AG10803 (cell line): ENCODE measurements at places on chromosomes 12 and 14.

DNA sequence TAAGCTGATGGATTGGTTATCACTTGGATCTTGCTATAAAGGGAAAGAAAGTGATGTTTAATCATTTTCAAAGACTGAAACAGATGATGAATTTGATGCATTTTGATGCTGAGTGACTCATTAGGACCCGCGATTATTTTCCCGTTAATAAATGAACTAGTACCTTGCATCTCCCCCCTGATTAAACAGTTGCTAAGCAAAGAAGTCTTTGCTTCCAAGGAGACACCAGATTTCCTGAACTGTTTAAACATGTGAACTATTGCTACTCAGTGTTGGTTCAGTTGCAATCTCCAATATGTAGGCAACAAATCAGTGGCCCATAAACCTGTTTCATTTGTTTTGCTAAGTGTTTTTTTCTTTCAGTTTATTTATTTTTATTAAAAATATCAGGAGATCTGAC, 375.2 kb downstream of the AACS start:
- no peak for DNase-seq

DNA sequence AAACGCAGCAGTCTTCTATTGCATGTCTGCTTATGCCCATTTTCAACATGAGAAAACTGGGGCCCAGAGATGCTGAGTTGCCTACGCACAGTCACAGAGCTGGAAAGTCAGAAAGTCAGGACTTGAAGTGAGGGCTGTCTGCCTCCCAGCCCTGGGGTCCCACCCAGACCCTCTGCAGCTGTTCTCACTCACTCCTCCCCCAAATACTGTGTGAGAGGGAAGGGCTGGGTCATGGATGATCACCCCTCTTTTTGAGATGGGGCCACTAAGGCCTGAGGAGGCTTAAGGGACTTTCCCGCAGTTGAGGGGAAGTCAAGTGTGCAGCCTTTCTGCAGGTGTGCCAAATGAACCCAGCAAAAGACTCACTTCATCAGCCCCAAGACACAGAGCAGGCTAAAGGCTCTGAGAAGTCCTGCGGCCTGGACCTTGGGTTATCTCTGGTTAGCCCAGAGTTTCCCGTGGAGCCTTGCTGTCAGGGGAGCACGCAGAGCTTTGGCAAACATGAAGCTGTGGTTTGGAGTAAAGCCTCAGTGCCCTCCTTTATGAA, 18.7 kb downstream of the DTX1 start:
- no peak for DNase-seq

GRCh38 chr12:104957719-104958000, 430 bp downstream of the SLC41A2 start:
- no peak for DNase-seq

GRCh38 chr12:116164250-116165035, 113.0 kb downstream of the MED13L start:
- DNase-seq, result no peak

DNA sequence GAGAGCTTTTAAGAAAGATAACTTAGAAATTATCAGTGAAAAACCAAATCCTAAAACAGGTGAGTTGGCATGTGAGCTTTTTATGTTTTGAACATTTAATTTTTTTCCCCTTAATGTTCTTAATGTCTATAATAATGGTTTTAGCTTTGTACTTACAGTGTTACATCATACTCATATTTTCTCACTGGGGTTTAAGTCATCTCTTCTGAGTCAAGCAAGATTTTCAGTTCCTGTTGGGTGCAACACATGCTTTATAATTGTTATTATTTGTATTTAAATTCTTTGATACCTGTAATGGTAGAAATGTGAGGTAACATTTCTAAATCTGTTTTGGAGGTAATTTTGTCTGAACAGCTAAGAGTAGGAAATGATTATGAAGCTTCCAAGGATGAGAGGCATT, 113.0 kb downstream of the PLEKHA5 start:
- DNase-seq, result no peak

DNA sequence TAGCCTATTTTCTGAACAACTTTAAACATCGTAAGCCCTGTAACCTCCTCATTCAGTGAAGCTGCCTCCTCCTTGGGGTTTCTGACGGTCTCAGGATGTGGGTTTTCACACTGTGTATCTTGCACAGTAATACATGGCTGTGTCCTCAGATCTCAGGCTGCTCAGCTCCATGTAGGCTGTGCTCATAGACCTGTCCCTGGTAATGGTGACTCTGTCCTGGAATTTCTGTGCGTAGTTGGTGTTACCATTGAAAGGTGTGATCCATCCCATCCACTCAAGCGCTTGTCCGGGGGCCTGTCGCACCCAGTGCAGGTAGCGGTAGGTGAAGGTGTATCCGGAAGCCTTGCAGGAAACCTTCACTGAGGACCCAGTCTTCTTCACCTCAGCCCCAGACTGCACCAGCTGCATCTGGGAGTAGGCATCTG, 980.5 kb downstream of the TMEM121 start:
- no peak for DNase-seq

DNA sequence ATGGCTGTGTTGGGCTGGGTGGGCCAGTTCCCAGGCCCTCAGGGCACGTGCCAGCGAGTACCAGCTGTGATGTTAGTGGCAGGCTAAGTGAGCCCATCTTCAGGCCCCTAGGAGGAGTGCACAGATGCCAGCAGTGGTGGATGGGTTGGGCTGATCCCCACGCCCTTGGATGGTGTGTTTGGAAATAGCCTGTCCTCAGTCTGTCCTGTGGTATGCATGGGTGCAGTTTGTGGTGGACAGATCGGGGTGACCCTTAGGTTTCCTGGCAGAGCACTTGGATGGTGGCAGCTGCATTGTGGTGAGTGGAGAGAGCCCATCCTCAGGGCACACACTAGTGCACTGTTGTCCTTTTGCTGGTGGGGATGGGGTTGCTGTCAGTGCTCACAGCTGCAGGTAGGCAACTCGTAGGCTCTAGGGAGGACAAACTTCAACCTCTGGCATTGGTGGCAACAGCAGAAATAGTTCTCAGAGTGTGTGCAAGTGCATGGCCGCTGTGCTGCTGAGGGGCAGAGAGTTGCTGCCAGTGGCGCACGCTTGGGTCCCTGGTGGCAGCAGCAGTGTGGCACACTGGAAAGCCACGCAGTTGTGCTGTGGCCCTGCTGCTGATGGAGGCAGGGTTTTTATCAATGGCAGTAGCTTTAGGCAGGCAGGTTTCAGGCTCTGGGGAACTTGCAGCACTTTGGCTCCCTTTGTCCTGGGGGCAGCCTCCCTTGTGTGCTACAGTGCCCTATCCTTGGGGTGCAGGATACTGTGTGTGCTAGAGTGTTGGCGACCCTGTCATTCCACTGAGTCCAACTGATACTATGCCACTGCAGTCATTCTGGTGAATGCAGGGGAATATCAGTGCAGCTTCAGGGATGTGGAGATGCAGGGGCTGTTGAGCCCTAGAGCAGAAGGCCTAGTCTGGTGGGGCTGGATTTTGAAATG, 65.5 kb downstream of the FBXO33 start:
- no peak for DNase-seq

- no peak for DNase-seq
Observed at GRCh38 chr12:4810219-4810671, 90.0 kb downstream of the GALNT8 start.

DNA sequence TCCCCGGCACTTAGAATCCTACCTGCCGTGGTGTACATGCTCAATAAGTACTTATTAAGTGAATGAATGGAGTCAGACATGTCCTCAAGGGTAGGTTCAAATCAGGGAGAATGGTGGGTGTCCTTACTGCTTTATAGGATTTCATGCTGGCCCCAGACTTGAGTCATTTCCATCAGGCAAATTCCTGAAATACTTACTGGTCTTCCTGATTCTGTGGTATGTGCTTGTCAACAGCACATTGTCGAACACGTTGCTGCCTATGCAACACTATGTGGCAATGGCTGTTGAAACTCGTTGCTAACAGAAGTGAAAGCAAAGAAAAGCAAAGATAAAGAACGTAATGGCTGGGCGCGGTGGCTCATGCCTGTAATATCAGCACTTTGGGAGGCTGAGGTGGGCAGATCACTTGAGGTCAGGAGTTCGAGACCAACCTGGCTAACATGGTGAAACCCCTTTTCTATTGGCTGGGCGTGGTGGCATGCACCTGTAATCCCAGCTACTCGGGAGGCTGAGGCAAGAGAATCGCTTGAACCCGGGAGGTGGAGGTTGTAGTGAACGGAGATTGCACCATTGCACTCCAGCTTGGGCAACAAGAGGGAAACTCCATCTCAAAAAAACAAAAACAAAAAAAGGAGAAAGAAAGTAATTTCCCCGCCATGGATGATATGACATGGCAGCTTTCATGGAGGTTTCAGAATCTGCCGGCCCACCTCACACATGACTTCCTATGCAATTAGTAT, 214.9 kb downstream of the ZFP36L1 start:
- DNase-seq, result peak; percentile 99

DNA sequence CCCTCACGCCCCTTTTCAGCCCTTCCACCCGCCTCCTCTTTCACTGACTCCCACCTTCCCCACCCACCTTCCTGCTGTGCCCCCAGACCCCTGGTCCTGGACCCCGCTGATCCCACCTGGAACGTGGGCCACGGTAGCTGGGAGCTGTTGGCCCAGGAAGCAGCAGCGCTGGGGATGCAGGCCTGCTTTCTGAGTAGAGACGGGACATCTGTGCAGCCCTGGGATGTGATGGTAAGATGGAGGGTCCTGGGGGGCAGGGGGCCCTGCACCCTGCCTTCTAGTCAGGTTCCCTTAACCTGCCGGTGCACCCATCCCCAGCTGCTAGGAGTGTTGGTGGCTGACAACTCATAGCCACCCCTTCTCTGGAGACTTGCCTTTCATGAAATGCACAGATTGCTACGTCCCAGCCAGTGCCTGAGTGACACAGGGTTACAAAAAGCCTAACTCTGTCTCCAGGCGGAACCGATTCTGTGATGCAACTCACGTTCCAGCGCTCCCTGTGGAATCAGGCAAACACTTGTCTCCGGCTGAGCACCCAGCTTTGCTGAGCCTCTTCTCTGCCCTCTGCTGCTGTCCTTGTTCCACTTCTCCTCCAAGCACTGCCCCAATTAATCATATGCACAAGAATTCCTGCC, 15.0 kb upstream of the OAS2 start:
- DNase-seq, result no peak

GRCh38 chr12:57005980-57006808, at the start of gene ZBTB39:
Gene ZBTB39, minus strand, starts transcription at chr12:57006546. Its CDS starts 1,629 bp downstream, at chr12:57004917.
- peak; percentile 53 for DNase-seq

GRCh38 chr12:113222730-113223531, 1.7 kb downstream of the TPCN1 start:
- peak; percentile 88 for DNase-seq

- peak; percentile 23 for DNase-seq
Observed at GRCh38 chr12:128783129-128783574, 40.6 kb downstream of the SLC15A4 start.

DNA sequence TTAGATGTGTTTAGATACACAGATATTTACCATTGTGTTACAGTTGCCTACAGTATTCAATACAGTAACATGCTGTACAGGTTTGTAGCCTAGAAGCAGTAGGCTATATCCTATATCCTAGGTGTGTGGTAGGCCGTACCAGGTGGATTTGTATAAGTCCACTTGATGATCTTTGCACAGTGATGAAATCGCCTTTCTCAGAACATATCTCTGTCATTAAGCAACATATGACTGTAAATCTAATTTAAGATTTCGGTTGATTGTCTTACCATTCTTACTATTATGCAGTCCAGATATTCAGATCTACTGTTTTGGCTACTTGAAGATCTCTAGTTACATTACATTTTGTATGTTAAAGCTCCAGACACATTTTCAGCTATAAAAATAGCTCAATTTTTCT, 39.8 kb downstream of the ERC1 start:
- DNase-seq, result no peak

GRCh38 chr12:82783435-82783834, 96.7 kb downstream of the TMTC2 start:
- DNase-seq, result no peak

DNA sequence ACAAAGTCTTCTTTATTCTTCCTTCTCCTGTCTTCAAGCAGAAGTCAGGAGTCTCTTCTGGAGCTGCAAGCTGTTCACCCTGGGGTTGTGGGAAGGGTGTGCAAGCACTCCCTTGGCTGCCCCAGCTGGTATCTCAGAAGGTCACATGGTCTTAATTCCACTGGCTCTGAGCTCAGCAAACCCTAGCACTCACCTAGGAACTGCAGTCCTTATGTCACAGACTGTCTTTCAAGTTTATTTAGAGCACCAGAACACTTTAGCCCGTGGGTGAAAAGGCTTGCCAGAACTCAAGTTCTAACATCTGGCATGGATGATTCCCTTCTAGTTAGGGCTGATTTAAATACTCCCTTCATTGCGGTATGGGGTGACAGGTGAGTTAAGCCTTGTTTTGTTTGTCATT, 379.0 kb downstream of the CCER1 start:
- DNase-seq, result no peak

DNA sequence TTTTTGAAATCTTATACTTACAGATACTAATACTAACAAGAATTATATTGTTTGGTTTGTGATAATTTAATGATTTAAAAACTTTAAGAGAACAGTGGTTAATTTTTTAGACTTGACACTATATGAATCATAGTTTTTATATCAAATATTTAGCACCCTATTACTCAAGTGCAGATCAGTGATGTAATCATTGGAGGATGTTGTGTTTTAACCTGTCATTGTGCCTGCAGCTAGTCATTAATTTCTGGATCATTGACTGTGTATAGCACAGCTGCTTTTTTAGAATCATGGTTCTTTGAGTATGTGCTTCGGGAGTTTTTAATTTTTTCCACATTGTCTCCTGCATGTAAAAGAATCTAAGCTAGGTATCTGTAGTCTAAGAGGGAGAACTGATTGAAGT, 17.3 kb downstream of the ARID4A start:
- DNase-seq, result peak; percentile 17

GRCh38 chr14:74979442-74980397, 23.0 kb upstream of the EIF2B2 start:
- DNase-seq, result peak; percentile 68
